Activated CD4-positive, alpha-beta T cell treated with anti-CD3 and anti-CD28 coated beads, Interleukin-2, amount 10 ng/mL, durations not matched to agents 24 days and 14 days (primary cell): ENCODE measurements at places on chromosomes 16 and 17.

- no peak for DNase-seq
Measured at GRCh38 chr16:66065925-66066324, 300.6 kb upstream of the CDH5 start.

GRCh38 chr17:44222112-44222869 lies 2.8 kb upstream of the UBTF start:
- DNase-seq = peak; percentile 86

GRCh38 chr16:84537491-84538151 lies 33.2 kb upstream of the MEAK7 start:
- no peak for DNase-seq

DNA sequence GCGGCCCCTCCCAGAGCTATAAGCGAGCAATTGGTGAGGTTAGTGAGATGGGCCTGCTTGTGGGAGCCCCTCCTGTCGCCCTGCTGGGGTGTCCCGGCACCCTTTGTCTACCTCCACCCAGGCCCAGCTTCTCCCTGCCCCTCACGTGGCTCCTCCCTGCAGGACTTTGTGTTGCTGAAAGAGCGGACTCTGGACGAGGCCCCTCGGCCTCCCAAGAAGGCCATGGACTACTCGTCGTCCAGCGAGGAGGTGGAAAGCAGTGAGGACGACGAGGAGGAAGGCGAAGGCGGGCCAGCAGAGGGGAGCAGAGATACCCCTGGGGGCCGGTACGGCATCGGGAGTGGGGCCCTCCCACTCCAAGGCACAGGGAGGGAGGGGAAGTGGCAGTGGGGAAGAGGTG lies 6.1 kb upstream of the C17orf107 start:
- no peak for DNase-seq

DNA sequence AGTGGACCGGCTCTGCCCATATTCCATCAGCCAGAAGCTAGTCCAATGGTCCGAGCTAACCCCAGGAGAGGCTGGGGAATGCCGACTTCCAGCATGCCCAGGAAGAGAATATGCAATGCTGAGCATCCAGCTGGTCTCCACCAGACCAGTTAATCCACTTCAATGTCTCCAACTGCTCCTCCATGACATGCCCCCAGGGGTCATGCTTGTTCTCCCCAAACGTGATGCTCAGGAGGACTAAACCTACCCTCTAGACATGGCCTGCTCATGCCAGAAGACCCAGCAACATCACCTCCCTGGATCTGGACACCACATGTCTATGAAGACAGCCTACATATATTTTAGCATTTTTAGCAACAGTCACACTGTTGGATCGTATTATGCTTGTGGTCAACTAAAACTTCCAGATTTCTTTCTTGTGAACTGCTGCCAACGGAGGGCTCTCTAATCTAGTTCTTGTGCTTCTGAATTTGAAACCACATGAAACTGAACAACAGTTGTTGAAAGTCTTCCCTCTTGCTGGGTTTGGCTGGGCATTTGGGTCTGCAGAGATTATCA lies 245.1 kb downstream of the SOX9 start:
- DNase-seq = no peak
